ENCODE measurements at places on chromosomes 1 and 21. TPM values are rescaled to one million over a fixed set of nuclear protein-coding genes. Genes with fewer than 3 reads are reported as not detected.

- no peak for DNase-seq
These were observed 344.3 kb downstream of the MATN1 start for GRCh38 chr1:30378991-30379581.

Gene DIO1
- not detected for total RNA-seq

Gene ACKR1
- total RNA-seq: not detected

- DNase-seq: no peak
These were observed 321.0 kb downstream of the TM2D1 start for GRCh38 chr1:61403679-61404596.
